ENCODE measurements at places on chromosomes 6 and 20. TPM values are rescaled to one million over a fixed set of nuclear protein-coding genes. Genes with fewer than 3 reads are reported as not detected.

The EYA2 gene
- 4.5 TPM for polyA plus RNA-seq

The CEP43 gene
- polyA plus RNA-seq, result 12.1 TPM

The DDO gene
- polyA plus RNA-seq, result 0.08 TPM

The WFDC12 gene
- not detected for polyA plus RNA-seq

The MTCH1 gene
- 112 TPM for polyA plus RNA-seq

Data from A549 (cell line).